ENCODE measurements at places on chromosomes 13 and 19.
A peak's percentile ranks its signal among the peaks of the same experiment; 100 is the strongest.

DNA sequence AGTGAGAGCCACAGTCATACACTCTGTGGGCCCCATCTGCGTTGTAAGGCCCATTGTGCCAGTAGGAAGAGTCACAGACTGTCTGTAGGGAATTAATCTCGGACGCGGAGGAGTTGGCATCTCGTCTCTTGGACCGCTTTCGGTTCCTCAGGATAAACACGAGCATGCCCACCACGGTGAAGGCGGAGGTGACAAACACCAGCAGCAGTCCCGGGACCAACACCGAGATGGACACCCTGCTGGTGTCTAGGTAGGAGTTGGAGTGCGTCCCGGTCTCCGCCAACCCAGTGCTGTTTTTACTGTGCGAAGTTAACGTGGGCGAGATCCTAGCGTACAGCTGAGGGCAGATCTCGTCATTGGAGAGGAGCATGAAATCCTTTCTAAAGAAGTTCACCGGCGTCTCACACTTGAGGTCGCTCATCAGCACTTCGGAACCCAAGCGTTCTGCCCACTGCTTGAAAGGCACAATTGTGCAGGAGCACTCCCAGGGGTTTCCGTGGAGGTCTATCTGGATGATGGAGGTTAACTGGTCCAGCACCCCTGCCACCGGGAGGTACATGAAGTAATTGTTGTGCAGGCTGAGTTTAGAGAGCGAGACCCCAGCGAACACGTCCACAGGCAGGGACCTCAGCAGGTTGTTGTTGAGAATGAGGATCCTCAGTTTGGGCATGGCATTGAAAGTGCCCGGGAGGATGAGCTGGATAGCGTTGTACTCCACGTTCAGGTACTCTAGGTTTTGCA is 2.7 kb downstream of the SLITRK1 start:
- no peak for DNase-seq

DNA sequence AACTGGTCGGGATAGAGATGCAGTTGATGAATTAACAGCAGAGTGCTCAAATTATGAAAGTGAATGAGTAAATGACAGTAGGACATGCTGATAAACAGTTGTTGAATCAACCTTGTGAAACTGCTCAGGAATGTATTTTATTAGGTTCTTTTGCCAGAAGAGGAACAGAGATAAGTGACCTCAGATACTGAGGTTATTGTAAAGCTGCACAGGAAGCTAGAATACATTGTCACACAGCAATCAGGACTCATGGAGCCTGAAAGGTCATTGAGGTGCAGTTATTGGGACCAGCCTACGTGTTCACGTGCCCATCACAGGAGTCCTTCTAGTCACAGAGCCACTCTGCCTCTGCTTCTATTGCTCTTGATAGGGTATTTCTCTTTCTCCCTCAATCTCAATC is 47.5 kb upstream of the MED4 start:
- no peak for DNase-seq

DNA sequence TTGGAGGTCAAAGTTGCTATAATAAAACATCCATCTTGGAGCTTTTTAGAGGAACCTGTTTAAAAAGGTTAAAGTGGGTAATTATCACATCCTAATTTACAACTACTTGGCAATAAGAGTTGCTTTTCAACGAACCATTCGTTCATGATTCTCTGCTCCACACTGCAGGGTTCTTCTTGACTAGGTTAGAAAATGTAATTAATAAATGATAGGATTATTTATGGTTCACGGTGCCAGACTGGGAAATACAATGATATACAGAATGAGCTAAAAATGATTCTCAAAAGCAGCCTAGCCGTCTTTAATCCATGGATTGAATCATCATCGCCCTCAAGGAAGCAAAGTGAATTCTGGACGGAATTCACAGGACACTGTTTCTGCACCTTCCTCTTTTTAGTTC is 291.2 kb downstream of the TEX29 start:
- DNase-seq = no peak

DNA sequence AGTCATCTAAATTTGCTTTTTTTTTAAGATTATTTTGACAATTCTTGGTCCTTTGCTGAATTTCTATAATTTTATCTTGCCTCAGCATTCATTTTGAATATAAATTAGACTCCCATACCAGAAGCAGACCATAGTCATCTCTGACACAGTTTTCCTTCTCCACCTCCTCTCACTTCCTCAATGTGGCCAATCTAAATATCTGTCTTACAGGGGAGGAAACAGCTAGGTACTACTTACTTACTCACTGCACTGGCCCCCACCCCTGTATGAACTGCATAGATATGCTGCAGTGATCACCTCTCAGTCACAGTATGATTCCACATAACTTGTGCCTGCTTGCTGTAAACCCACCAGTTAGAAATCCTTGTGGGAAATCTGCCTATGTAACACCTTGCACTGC is 665.6 kb downstream of the FGF9 start:
- no peak for DNase-seq

DNA sequence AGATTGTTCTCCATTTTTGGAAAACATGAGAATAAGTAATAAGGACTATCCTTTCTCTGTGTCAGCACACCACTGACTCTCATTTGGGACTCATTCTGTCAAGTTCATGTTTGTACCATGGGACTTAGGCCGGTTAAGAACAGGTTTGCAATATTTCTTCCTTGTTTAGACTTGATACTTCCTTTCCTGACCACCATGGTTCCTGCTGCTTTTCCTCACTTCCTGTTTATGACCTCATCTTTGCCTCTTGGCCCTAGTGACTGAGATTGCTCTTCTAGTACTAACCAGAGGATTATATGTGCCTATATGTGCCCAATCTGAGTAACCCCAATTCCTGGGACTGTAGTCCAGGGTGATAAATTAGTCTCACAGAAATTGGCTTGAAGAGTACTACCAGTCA is 32.5 kb upstream of the NDFIP2 start:
- no peak for DNase-seq

DNA sequence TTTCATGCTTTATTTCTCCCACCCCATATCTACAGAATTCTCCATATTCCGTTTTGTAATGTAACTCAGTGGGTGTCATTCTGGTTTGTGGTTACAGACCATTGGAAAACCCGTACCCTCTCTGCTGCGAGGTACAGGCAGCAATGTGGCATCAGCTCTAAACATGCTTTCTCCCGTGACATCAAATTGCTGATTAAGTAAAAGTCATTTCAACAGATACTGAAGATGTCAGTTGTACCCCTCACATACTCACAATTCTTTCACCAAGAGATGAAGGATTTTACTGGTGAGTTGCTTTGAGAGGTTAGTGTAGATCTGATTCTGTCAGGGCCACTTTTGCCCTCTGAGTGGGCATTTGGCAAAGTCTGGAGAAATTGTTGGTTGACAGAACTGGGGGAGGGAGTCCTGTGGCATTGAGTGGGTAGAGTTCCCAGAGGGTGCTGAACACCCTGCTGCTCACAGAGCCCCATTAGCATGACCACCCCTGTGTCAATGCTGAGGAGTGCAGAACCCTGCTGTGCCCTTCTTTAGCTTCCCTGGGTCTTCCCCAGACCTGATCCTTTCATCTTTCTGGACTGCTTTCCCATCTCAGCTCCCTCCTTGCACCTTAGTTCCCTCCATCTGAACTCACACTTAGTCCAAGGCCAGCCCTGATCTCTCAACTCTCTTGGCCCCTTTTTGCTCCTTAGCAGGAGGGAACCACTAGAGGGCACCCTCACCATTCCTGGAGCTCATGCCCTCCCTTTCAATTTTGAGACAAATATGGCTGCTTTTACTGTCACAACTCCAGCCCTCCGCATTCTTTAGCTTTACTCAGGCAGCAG is 39.9 kb upstream of the CEACAM8 start:
- DNase-seq = no peak

GRCh38 chr19:1052349-1052975 is 12.6 kb downstream of the ABCA7 start:
- no peak for DNase-seq

DNA sequence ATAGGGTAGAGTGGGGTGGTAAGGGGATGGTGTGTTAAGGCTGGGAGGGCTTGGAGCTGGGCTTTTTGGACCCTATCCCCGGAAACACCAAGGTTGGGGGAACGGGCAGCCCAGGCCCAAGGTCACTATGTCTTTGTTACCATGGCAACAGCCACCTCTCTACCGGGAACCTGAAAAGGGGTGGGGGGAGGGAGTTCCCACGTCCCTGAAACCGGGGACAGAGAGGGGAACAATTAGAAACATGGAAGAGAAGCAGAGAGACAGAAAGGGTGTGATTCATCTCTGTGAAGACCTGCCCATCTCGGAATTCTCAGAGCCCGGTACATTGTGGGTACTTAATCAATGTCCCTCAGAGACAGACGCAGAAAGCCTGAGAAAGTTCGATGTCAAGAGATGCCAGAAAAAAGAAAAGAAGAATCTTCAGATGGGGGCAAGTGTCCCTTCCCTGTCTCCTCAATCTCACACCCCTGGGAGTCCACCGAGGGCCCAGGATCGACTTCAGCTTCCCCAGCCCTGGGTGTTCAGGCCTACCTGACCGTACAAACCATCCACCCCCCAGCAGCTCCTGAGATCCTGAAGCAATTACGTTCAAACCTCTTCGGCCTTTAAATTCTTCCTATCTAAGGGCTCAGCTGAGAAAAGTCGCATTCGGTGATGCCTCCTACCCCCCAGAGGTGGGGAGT is 6.8 kb upstream of the LRFN1 start:
- no peak for DNase-seq

DNA sequence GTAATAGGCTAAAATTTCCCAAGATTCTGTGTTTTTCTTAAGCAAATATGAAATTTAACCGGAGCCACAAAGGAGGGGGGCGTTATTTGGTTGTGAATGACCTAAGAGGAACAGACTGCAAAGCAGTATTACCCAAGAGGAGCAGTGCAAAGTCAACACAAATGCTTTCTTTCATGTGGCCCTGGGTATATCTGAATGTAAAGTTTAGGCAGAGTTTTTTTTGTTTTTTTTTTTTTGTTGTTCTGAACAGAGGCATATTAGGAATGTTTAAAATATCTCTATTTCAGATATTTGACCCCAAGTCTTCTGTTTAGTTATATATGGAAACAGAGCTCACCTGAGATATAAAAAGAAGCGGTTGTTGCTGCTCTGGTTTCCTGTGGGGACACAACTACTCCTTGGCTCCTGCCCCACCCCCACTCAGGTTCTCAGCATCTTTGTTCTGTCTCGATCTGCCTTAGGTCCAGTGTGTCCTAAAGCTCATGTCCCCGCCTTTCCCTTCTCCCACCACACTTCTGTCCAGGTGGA is 220.7 kb downstream of the RFC3 start:
- no peak for DNase-seq

- DNase-seq = no peak
These were observed 7.6 kb downstream of the PLIN4 start for GRCh38 chr19:4510435-4511255.

DNA sequence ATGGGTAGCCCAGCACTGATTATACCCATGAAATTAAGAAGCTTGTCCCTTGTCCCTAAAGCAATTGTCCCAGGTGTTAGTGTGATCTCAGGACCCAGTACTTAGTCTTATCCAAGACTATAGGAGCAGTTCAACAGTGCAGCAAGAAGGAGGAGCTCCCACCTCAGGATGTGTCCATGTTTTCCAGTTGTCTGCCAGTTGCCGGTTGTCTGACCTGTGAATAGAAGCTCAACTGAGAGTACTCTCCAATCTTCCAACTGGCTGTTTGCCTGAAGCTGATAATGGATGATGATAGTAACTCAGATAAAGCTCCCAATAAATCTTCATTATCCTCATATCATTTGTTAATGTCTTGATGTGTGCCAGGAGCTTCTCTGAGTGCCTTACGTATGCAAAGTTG is 107.2 kb upstream of the HTR2A start:
- no peak for DNase-seq

GRCh38 chr19:50897191-50897607 is 14.0 kb downstream of the KLK4 start:
- DNase-seq = no peak

GRCh38 chr19:36169084-36169760 is 17.0 kb upstream of the COX7A1 start:
- DNase-seq = no peak

GRCh38 chr13:71323266-71323665 is 543.7 kb downstream of the DACH1 start:
- no peak for DNase-seq

DNA sequence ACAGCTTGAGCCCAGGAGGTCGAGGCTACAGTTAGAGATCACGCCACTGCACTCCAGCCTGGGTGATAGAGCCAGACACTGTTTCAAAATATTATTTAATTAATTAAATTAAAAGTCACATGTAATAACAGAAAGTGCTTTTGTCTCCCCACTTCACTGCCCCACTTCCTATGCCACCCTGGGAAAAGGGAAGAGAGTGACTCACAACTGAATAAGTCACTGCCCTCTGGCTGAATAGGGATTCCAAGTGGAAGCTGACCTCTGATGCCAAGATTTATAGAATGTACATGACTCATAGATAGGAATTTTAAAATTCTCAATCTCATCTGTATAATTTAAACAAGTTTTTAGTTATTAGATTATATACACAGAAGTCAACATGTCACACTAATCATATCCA is 22.2 kb upstream of the ERVV-1 start:
- no peak for DNase-seq

DNA sequence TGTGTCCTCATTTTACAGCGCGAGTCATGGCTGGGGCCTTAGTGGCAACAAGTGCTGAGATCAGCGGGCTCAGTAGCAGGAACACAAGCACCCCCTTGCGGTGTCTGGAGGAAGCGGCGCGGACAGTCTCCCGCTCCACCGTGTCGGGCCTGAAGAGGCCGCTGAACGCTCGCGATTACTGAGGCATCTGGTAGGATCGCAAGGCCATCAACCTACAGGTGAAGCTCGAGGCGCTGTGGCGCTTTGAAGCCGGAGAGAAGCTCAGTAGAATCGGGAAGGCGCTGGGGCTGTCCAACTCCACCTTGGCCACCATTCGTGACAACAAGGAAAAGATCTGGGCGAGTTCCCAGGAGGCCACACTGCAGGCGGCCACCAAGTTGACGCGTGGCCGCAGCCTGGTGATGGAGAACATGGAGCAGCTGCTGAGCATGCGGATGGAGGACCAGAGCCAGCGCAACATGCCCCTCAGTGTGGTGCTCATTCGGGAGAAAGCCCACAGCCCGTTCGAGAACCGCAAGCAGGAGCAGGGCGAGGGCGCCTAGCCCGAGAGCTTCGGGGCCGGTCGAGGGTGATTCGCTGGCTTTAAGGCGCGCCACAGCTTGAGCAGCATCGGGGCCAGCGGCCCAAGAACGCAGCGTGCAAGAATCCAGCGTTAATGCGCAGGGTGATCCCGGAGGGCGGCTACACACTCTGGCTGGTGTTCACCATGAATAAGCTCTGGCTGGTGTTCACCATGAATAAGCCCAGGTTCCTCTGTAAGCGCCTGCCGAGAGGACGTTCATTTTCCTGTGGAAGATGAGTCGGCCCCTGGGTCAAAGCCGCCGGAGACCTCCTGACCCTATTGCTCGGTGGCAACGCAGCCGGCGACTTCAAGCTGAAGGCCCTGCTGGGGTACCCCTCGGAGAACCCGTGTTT is 8.3 kb upstream of the MZF1 start:
- DNase-seq = peak; percentile 76
